ENCODE measurements at places on chromosomes 11 and 22.

DNA sequence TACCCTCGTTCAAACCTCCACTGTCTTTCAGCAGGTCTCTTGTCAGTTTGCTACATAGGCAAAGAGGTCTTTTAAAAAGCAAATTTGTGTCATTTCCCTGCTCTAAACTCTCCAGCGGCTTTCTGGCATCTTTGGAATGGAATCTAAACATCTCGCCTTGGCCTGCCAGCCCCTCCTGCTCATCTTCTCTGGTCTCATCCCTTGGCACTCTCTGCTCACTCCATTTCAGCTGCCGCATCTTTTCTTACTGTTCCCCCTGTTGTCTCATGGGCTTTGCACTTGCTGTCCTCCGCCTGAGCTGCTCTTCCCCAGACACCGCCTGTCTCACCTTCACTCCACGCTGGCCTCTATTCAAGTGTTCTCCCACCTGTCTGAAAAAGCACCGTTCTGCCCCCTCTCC lies 46.6 kb downstream of the BMAL1 start:
- DNase-seq = no peak

GRCh38 chr22:30539368-30539767 lies 7.2 kb downstream of the SEC14L6 start:
- DNase-seq = no peak

- no peak for DNase-seq
Observed at GRCh38 chr11:127070808-127071207, 70.2 kb upstream of the KIRREL3 start.

GRCh38 chr11:127136438-127136837 lies 135.9 kb upstream of the KIRREL3 start:
- DNase-seq = no peak

DNA sequence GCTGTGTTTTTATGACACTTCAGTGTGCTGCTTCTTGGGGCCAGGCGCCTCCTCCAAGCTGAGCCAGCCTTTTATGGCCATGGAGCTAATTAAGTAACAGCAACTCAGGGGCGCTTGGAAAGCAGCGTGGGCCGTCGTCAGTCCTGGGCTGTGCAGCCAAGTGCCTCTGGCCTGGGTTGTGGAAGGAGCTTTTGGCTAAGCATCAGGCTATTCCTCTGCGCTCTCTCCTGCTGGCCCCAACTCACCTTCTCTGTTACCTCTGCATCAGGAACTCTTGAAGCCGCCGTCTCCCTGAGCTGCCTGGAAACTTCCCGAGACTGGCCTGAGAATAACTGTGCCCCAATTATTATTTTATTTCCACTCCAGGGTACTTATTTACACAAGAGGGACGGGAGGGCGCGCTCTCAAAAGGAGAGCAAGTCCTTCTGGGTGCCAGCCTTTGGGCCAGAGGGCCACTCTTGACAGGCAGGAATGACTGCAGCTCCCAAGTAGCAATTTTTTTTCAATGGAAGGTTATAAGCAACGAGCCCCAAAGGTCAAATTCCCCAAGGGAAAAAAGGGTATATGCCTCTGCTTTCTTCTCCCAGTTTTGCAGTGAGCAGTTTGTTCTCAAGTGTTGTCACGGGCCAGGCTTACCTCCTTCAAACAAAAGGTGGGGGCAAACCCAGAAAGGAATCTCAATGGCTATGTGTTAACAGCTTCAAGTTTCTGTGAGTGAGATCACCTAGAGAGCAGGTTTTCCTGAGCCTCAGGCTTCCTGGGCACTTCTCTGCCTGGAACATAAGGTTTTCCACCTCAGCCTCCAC lies 38.5 kb upstream of the NAV2 start:
- DNase-seq = no peak

GRCh38 chr11:30059172-30059815 lies 42.5 kb upstream of the KCNA4 start:
- no peak for DNase-seq

All from stimulated activated CD8-positive, alpha-beta memory T cell treated with anti-CD3 and anti-CD28 coated beads, Interleukin-15, amount 100 ng/mL, for 48 hours (primary cell).